Glutamatergic neuron (in vitro differentiated cells): ENCODE measurements at places on chromosomes 5 and 9. TPM values are rescaled to one million over a fixed set of nuclear protein-coding genes. Genes with fewer than 3 reads are reported as not detected.

SAXO1 gene
- total RNA-seq = 0.37 TPM

PCDHGB2 gene
- total RNA-seq = 8.9 TPM

DNAH5 gene
- total RNA-seq = 0.20 TPM

ARL10 gene
- total RNA-seq = 34.7 TPM

RGS7BP gene
- total RNA-seq = 0.27 TPM
